ENCODE measurements at places on chromosomes 5 and 9.

- no peak for DNase-seq
Measured at GRCh38 chr5:93342563-93343061, 238.4 kb downstream of the NR2F1-AS1 start.

GRCh38 chr5:97167435-97167834, 15.6 kb downstream of the RIOK2 start:
- DNase-seq: no peak

- DNase-seq: no peak
Measured at GRCh38 chr9:81080900-81081299, 608.4 kb downstream of the TLE1 start.

- no peak for DNase-seq
Measured at GRCh38 chr5:168214071-168214470, 77.4 kb upstream of the WWC1 start.

- DNase-seq: no peak
Measured at GRCh38 chr5:92514896-92515295, 1066.1 kb downstream of the NR2F1-AS1 start.

DNA sequence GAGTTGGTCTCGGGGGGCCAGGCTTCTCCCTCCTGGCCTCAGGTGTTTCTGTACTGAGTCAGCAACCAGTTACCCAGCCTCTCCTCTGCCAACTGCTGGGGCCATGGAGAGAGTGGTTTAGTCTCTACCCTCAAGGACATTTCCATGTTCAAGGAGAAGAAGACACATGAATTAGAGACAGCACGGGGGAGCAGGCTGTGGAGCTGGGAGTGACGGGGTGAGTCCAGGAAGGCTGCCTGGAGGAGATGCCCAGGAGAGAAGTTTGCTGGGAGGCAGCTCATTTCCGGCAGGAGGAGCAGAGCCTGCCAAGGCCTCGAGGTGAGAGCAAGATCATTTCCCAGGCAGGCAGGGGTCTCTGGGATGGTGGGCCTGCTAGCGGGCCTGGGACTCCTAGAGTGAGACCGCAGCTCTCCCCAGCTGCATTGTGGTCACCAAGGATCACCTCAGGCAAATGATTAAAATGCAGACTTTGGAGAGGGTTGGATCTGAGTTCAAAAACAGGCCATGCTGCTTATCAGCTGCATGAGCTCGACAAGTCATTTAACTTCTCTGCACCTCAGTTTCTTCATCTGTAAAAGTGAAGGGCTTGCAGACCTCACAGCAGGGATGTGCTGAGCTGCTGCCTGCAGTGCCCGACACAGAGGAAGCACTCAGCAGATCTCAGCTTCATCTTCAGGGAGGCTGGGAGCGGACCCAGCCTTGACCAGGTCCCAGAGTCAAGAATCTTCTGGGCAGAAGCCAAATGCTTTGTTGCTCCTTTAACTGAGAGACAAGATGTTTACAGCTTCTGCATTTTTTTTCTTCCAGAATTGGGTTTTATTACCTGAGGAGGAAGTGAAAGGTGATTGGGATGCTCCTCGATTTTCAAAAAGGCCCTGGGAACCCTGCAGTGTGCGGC, 35.2 kb downstream of the NEK6 start:
- DNase-seq: no peak

GRCh38 chr9:85898332-85898731, 42.6 kb upstream of the NAA35 start:
- no peak for DNase-seq

Measured in T-helper 9 cell (primary cell).